ENCODE measurements at places on chromosomes 5 and 9. TPM values are rescaled to one million over a fixed set of nuclear protein-coding genes. Genes with fewer than 3 reads are reported as not detected.

The PCDHGA6 gene
- not detected for polyA plus RNA-seq

The RAB3C gene
- 6.4 TPM for polyA plus RNA-seq

The ZNF618 gene
- 14.0 TPM for polyA plus RNA-seq

The ADAMTS2 gene
- polyA plus RNA-seq: 78.8 TPM

The GPBP1 gene
- 49.0 TPM for polyA plus RNA-seq

The GARIN3 gene
- polyA plus RNA-seq: not detected

The MEGF9 gene
- 10.3 TPM for polyA plus RNA-seq

The C6 gene
- 16.2 TPM for polyA plus RNA-seq

The AOPEP gene
- 81.3 TPM for polyA plus RNA-seq

DNA sequence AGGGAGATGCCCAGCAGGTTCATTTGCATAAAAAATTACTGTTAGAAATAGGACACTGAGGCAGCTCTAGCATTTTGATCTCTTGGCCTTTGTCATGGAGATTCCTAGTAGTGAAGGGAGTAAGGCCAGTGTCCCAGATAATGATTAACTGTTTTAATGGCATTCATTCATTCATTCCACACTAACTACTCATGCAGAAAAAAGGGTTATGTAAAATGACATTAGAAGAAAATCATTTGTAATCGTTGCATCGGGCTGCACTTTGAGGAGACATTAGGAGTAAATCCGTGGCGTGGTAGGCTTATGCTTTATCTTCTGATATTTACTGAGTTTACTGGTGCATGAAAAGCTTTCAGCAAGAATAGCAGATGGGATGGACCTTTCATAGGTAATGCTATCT, 82.6 kb upstream of the GRHPR start:
- no peak for DNase-seq

DNA sequence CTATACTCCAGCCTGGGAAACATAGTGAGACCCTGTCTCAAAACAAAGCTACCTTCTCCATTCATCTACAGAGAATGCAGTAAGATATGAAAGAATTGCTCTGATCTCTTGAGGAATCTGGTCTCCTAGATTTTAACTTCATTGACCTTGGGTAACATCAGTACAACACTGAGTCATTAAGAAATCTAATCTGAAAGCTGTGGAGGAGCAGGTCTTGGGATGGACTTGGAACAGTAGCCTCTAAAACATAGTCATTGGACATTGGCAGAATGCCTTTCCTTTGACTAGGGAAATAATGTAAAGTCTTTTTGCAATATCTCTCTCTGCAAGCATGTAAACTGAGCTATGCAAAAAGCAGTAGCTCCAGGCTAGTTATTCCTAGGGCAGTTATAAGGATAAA, 58.1 kb downstream of the KCNN2 start:
- peak; percentile 11 for DNase-seq

DNA sequence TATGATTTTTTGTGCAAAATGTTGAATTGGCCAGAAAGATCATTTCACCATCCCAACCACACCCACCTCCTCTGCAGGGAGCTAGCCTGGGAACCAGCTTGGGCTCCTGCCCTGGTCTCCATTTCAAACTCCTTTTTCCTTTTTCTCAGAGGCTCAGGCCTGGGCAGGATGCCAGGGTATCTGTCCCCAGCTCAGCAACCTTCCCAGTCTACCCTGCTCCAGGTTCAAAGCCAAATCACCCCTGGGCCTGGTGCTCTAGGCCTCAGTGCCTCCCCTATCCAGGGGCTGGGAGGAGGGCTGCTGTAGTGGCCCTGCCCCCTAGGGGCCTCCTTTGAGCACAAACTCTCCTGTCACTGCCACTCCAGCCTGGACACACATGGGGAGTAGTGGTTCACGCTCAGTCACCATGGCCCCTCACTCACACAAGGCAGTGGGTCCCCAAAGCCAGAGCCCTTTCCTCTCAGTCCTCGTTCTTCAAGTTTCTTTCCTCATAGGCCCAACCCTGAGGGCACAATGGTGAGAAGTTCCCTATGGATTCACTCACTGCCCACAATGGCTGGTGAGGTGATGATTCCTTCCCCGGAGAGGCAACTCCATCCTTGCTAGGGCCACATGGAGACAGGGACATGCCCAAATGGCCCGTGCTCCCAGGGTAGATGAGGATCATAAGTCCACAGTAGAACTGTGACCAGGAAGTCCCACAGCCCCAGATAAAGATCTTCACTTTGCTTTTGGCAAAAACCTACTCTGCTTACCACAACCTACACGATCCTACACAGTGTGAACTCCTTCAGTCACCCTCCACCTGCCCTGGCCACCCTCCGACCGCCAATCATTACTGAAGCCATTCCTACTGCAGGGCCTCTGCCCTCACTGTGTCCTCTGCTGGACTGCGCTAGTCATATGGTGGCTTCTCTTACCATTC, 1.6 kb upstream of the ST6GALNAC4 start:
- no peak for DNase-seq

GRCh38 chr5:143721925-143722324, 90.0 kb upstream of the HMHB1 start:
- DNase-seq: no peak

DNA sequence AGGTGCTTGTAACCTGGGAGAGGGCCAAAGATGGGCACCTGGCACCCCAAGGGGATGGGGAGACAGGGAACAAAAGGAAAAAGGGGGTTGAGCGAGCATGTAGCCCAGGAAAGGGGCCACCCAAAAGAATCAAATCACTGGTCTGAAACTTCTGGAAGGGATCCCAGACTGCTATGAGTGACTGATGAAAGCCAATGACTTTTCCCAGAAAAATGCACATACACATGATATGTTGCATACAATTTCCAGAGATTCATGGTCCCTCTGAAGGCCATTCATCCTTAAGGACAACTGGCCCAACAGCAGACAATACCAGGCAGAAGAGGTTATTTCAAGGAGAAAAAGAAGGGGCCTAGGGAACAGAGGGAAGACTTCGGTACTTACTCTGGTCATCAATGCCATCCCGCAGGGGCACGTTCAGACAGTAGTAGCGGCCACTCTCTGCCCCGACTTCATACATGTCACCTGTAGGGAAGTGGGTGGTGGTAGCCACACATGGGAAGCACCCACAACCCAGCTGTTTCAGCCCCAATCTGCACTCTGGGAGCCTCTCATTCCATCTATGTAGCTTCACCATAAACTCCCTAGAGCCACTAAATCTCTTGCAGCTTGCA, 8.4 kb downstream of the HDAC3 start:
- no peak for DNase-seq

DNA sequence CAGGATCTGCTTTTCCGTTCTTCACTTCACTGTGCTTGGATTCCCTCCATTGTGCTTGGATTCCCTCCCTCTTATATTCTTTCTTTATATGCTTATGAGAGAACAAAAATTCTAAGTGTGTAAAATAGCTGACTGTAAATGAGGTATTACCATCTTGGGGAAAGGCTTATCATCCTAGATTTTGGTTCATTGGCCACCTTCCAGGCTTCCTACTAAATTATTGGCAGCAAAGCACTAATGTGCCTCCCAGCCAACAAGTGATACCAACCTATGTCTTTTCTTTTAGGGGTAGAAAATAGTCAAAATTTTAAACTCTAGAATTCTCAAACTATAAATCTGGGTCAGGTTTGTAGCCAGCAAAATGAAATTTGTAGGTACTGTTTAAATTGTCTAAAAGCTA, 52.7 kb downstream of the NDUFAF2 start:
- no peak for DNase-seq

GRCh38 chr5:76576450-76576849, 46.8 kb downstream of the F2RL2 start:
- no peak for DNase-seq

GRCh38 chr5:60851626-60852025, 7.6 kb upstream of the ELOVL7 start:
- no peak for DNase-seq

GRCh38 chr5:90740244-90740799, 181.7 kb downstream of the ADGRV1 start:
- no peak for DNase-seq

GRCh38 chr5:173243831-173244305, 8.9 kb upstream of the NKX2-5 start:
- no peak for DNase-seq

GRCh38 chr5:129003232-129003631, 37.9 kb downstream of the SLC27A6 start:
- DNase-seq: no peak

DNA sequence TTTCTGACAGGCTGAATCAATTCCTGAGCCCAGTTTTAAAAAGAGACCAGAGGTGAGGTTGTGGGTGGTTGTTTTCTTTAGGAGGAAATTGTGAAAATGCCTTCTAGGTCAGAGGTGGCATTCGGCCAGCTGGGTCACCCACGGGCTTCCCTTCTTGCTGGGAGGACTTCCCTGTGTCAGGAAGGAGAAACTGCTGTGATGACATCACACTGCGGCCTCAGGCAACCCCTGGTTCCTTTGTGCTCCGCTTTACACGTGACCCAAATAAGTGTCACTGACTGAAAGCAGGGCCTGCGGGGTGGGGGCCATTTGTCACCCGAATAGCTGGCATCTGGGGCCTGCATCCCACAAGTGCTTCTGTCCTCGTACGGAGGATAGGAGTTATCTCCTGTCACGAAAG, 39.7 kb downstream of the FABP6 start:
- peak; percentile 31 for DNase-seq

DNA sequence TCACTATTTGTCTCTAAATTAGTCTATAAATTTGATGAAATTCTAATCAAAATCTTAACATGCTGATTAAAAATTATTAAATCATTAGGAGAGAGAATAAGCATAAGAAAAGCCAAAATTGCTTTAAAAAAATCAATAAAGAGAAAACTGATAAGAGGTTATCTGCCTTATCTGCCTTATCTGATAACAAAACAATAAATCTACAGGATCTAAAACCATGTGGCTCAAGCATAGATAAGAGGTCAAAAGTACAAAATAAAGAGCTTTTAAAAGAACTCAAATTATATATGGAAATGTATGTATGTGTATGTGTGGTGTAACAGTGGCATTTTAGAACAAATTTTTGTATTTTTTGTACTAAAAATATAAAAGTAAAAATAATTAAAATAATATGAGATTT, 18.6 kb downstream of the TRIM14 start:
- no peak for DNase-seq

DNA sequence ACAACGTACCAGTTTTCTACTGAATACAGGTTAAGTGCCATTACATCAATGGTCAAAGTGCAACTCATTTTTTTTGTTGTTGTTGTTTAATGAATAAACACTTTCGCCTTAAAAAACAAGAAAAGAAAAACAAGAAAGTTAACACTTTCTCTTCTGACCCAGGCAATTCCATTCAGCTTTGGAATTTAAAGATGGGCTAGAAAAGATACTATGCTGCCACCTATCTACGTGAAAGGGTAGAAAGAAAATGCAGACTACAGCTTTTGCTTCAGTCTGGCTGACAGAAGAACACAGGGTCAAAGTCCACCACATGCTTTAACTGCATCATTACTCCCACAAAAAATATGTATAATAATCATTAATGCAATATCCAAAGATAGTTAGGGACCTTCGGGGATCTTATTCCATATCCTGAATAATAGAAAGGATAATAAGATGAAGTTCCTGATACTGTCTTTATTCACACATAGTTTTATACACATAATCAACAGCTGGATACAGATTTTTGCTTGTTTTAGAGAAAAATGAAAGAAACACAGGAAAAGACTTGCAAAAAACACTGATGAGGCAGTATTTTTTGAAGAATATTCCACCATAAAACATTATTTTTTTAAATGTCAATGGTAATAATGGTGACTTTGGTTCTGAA, 40.4 kb downstream of the ZDHHC21 start:
- DNase-seq: peak; percentile 66

DNA sequence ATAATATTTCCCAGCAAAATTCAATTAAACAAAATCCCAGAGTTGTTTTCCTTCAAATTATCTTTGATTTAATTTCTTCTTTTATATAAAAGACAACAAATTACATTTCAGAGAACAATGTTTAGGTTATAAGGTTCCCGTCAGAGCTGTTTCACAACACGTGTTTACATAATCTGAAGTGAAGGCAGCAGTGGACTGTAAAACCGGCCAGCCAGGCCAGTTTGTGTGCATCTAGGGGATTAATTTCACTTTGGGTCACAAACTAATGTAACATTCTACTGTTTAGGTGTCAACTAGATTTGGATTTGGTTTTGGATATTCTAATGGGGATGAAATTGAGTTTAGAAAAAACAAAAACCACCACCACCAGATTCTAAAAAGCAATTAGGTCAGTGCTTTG, 86.5 kb upstream of the PLPP1 start:
- no peak for DNase-seq

- DNase-seq: no peak
These were observed 64.2 kb downstream of the FGF18 start for GRCh38 chr5:171483551-171484135.

- no peak for DNase-seq
These were observed 27.5 kb upstream of the FCN2 start for GRCh38 chr9:134852906-134853654.

- no peak for DNase-seq
These were observed 85.6 kb upstream of the SLC44A1 start for GRCh38 chr9:105158898-105159297.

- DNase-seq: no peak
These were observed 135.1 kb upstream of the ELL2 start for GRCh38 chr5:96096724-96097123.

DNA sequence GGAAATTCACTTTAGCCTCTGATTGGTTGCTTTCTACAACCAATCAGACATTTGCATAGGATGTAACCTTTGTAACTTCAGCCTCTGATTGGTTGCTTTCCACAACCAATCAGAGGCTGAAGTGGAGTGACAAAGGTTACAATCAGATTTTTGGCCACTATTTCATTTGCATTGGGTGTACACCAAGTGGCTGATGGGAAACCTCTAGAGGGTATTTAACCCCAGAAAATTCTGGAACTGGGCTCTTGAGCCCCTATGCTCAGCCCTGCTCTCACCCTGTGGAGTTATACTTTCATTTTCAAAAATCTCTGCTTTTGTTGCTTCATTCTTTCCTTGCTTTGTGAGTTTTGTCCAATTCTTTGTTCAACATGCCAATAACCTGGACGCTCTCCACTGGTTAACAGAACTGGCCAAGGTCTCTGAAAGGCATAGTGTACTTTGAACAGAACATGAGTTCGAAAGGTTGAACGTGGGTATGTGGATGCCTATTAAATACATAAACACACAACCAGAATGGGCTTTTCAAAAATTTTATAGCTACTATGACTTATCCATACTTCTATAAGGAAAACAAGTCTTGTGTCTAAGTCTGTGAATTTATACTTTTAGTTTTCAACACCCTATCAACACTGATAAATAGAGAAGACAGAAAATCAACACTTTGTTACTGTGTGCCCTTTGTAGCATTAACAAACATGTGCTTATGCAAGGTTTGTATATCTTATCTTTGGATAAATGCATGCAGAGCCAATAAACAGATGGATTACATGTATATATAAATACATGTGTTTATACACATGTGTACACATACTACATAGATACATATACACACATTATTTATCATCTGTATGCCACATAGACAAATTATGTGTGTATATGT, 568.1 kb downstream of the CTNND2 start:
- DNase-seq: no peak

DNA sequence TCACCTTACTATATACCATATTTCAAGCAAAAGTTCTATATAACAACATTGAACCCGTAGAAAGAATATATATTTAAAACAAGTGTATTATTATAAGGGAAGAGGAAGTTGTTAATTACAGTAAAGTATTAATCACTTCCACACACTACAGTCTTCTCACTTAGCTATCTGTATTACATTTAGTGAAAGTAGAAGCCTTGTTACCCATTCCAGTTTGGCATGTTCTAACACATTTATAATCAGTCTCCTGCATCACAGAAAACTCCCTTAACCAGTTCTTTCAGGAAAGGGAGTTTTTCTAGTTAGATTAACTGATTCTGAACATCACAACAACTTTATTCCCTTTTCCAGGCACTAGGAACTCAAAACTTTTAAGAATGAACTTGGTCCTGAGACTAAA, 6.9 kb downstream of the RAB14 start:
- DNase-seq: no peak
